Glutamatergic neuron (in vitro differentiated cells): ENCODE measurements at places on chromosomes 12 and 14. TPM values are rescaled to one million over a fixed set of nuclear protein-coding genes. Genes with fewer than 3 reads are reported as not detected.

GRCh38 chr14:27278341-27278740 lies 680.5 kb upstream of the NOVA1 start:
- no peak overlapping the region for H3K4me3 ChIP-seq
- no peak for DNase-seq
- no peak overlapping the region for H3K27ac ChIP-seq
- H3K36me3 ChIP-seq, result no peaks in the 10 kb centered on the region

- H3K4me1 ChIP-seq, result peaks cover 26% of the 10 kb centered on the region
- peaks cover 9% of the 10 kb centered on the region for H3K36me3 ChIP-seq
- DNase-seq, result peak; percentile 76
- H3K27ac ChIP-seq, result peak overlapping the region; percentile 2
- H3K27me3 ChIP-seq, result peaks cover 4% of the 10 kb centered on the region
These were observed 4.2 kb downstream of the RDH5 start for GRCh38 chr12:55724226-55724939.

DNA sequence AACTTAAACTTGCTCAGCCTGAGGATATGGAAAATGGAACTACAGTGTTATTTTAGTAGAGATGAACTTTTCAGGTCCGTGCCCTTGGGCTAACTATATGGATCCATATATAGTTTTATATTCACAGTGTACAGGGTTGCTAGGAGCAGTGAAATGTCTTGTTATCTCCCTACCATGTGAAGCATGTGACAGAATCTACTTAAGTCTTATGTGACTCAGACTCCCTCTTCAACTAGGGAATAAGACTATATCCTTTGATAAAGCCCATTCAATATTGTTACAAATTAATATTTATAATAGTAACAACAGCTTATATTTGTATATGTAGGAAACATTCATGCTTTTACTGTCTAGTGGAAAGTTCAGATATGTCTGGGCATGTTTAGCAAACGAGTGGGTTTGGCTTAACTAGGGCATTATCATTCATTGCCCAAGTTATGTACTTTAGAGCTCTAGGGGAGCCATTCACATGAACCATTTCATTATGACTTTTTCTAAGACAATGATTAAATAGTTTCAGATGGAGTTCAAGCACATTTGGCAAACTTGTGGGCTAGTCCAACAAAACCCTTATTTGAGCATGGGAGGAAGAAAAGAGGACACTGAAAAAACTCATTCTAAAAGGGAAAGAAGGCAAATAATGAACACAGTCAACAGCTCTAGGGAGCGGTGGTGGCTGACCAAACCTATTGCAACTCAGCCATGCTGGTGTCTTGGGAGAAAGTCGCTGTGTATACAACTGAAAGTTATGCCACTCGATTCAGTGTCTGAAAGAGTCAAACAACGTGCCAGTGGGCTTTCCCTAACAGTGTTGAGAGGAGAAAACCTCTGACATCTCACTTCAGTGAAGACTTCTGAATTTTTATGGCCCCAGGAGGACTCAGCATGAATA lies 305.9 kb upstream of the G2E3 start:
- no peak for DNase-seq
- H3K4me3 ChIP-seq, result no peak overlapping the region

Gene OR4Q3
- total RNA-seq, result not detected

- H3K27ac ChIP-seq, result no peak overlapping the region
- H3K4me3 ChIP-seq, result no peak overlapping the region
- H3K27me3 ChIP-seq, result peaks cover 3% of the 10 kb centered on the region
- no peaks in the 10 kb centered on the region for H3K36me3 ChIP-seq
- DNase-seq, result no peak
- no peaks in the 10 kb centered on the region for H3K4me1 ChIP-seq
These were observed 167.2 kb upstream of the GSC start for GRCh38 chr14:94936901-94937685.
